ENCODE measurements at places on chromosomes 16 and 17.

- DNase-seq = peak; percentile 84
Observed at GRCh38 chr17:39231591-39232551, 6.1 kb upstream of the STAC2 start.

DNA sequence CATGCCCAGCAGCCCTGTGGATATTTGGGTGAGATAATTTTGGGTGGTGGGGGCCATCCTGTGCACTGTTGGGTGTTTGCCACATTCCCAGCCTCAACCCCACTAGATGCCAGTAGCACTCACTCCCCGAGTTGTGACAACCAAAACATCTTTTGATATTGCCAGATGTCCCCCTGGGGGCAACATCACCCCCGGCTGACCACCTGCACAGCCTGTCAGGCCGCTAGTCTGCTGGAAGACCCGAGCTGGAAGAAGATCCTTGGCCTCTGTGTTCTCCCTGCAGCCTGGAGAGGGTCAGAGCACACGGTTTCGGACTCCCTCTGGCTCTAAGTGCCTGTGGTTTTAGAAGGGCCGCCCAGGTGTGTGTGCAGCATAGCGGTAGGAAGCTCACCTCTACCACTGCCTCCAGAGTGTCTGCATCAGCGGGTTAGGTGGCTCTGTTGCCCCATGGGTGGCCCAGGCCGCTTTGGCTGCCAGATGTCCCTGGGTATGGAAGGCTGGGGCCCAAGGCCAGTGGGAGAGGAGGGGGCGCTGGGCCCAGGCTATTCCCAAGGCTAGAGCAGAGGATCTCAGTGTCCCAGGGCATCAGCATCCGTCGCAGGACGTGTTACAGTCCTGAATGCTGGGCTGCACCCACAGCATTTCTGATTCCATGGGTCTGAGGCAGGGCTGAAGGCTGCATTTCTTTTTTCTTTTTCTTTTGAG is 195.8 kb upstream of the GSE1 start:
- DNase-seq = no peak

DNA sequence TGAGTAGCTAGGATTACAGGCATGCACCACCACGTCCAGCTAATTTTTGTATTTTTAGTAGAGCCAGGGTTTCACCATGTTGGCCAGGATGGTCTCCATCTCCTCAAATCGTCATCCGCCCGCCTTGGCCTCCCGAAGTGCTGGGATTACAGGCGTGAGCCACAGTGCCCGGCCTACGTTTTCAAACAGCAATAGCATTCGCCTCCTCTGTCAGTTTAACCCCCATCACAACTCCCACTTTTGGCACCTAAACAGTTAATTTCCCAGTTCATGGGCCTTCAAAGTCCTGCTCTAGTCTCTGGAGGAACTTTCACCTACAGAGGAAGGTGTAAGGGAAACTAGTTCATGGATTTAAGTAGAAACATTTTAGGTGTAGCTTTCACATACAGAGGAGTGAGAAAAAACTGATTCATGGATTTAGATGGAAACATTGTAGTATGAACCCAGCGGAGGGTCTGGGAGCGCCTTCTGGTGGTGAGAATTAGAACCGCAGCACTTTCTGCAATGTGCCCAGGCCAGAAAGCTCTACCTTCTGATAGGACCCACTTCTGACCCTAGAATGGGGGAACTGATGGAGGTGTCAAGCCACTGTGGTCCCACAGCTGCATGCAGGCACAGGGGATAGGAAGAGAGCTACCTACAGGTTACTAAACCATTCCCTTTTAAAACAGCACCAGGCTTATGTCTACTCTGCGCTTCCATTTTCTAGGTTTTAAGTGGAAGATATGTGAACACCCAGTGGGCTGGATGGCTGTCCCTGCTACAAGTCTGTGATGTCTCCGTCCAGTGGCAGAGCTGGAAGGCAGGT is 12.0 kb upstream of the MEOX1 start:
- DNase-seq = peak; percentile 70

- no peak for DNase-seq
Observed at GRCh38 chr17:34452769-34453168, 89.7 kb upstream of the CCL1 start.

GRCh38 chr17:67289181-67289876 is 44.3 kb upstream of the HELZ start:
- DNase-seq = no peak

GRCh38 chr17:67602974-67603373 is 114.8 kb upstream of the NOL11 start:
- peak; percentile 79 for DNase-seq
